ENCODE measurements at places on chromosomes 16 and 17.

- no peak for DNase-seq
These were observed 89.0 kb downstream of the SALL1 start for GRCh38 chr16:51062039-51062438.

DNA sequence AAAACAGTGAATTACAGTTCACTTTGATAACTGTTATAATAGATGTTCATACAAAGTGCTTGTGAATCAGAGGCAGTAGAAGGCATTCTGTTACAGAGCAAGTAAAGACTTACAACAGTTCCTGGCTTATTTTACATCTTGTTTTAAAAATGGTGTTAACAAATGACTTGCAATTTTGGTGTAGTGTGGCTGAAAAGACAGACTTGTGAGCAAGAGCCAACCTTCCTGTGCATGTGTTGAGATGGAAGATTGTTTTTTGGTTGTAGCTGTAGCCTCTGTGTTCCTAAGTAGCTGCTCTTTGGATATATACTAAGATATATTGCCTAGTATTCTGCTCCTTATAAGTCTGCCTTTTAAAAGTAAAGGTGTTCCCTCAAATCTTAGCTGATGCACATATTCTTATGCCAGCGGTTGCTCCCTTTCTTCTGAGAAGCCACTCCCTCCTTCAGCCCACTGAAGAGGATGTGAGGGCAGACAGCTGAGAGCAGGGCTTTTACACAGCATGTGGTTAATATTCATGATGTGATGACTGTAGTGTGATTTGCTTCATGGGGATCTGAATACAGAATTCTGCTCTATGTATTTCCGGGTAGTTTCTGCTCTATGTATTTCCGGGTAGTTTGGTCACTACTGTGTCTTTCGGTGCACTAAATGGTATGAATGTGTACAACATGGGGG is 182.3 kb downstream of the PHKB start:
- no peak for DNase-seq

- no peak for DNase-seq
These were observed 18.2 kb downstream of the DHX38 start for GRCh38 chr16:72111657-72112451.

- no peak for DNase-seq
These were observed 52.0 kb upstream of the ACSM2B start for GRCh38 chr16:20628213-20628612.

DNA sequence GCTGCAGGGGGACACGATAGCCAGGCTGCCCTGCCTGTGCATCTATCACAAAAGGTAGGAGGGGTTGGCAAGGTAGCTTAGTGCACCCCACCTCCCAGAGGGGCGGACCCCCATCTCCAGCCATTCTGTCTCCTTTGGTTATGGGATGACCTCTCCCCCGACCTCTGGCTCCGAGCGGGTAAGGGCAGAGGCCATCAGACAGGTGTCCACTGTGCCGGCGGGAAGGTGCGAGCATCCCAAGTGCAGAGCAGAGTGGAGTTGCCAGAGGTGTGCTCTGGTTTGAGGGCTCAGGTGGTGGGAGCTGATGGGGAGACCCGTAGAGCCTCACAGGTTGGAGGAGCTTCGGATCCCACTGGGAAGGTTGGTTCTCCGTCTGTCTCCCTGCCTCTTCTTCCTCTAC is 11.7 kb downstream of the LDHD start:
- no peak for DNase-seq

DNA sequence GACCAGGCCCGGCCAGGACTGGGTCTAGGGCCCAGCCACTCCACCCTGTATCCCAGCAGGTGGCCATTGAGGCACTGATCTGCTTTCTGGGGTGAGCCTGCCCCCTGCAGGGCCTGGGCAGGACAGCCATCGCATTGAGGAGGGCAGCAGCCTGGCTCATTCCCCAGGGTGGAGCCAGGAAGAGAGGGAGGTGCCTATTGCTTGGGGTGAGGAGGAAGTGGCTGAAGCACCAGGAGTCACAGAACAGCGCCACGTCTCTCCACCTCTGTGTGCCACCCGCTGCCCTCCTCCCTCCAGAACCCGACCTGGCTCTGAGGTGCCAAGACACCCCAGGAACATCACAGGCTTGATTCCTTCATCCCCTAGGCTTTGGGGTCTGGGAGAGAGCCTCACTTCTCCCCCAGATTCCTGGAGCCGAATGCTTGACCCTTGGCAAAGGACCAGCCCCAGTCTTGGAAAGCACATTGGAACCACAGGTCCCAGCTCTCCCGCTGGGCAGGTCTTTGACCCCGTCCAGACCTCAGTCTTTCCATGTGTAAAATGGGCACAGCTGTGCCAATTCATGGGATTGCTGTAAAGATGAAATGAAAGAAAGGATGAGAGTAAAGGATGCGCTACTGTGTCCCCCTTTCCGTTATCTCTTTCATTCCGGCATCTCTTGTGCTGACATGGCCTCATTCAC is 7.2 kb upstream of the KRT36 start:
- peak; percentile 22 for DNase-seq

GRCh38 chr16:50006964-50007363 is 18.1 kb upstream of the CNEP1R1 start:
- DNase-seq: no peak

DNA sequence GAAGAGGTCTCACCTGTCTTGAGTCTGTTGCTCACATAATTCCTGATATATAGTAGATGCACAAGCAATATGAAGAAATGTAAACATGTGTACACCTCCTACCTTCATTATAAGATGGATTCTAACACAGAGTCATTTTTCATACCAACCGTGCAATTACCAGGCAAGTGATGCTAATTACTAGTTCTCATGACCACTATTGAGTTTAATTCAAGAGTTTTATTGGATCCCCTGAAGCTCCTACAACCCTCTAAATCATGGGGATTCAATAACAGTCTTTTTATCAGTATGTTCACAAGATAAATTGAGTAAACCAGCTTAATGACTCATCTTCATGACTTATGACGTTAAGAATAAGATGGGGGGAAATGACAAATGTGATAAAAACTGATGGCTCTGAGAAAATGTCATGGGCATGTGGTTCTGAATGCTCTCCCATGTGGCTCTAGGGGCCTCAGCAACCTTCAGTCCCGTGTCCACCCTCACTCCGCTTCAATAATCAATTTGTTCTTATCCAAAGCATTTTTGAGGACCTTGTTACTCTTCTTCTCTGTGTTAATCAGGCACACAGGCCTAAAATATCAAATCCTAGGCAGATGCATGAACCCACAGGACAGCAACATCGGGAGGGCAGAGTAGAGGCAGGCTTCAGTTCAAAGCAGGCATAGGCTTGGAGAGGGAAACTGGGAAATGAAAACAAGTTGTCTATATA is 42.8 kb downstream of the PRAC1 start:
- no peak for DNase-seq

DNA sequence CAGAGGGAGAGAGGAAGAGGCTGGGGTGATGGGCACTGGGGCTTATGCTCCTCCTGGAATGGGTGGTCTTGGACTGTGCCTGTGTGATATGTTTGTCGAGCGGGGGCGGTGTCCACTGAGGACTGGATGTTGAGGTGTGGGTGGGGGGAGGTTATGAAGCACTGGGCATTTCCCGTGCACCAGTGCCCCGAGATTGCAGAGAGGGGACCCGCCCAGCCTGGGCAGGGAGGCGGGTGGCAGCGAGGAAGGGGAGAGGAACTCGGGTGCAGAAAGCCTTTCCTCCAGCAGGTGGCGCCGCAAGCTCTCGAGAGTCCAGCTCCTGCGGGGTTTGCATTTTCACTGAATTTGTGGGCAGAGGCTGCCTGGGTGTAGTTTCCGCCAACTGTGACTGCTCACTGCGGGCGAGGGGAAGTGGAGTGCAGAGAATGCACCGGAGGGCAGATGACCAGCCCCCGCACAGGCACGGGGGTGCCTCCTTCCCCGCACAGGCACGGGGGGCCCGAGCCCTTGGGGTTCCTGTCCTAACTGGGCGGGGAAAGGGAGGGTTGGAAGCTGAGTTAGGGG is 190.6 kb downstream of the SEC14L1 start:
- peak; percentile 92 for DNase-seq

- DNase-seq: no peak
These were observed 12.3 kb downstream of the RAI1 start for GRCh38 chr17:17693253-17694168.

GRCh38 chr17:17554266-17554665 is 37.2 kb downstream of the PEMT start:
- DNase-seq: no peak

DNA sequence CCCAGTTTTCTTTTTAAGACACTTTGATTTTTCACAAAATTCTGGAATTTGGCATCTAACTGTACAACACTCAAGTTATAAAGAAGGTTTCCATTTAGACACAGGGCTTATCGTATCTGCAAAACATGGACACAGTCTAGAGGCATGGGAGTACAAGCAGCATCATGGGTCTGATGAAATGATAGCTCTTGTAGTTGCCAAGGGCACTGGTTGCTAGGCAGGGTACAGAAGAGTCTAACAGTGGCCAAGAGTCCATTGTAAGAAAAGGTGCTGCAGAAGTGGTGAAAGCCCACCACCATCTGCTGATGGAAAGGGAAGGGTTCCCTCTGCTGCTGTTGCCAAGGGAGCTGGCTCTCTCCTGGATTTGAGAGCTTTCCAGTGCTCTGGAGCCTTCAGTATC is 20.8 kb downstream of the MYOCD start:
- no peak for DNase-seq

GRCh38 chr17:6355196-6355595 is 79.7 kb downstream of the AIPL1 start:
- no peak for DNase-seq

DNA sequence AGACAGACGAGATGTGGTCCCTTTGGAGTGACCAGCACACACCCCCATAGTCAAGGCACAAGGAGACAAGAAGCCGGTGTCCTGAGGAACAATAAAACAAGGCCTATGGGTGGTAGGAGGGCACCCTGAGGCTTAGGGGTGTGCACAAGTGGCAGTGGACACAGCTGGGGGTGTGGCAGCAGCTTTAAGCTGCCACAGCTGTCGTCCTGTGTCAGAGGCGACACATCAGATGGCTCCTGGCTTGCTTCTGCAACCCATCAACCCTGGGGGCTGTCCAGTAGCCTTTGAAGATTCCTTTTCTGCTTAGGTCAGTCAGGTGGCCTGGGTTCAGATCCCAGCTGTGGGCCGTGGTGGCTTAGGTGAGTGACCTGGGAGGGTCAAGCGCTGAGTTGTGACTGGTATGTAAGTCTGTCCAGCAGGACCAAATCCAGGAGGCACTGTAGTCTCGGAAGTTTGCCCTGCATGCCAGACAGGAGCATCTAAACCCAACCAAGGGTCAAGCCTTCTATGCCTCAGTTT is 15.8 kb downstream of the DRC3 start:
- no peak for DNase-seq

GRCh38 chr17:39699818-39700147 is at the start of gene ERBB2:
Gene ERBB2, plus strand, starts transcription at chr17:39700064. Its CDS starts 175 bp downstream, at chr17:39700239.
- DNase-seq: no peak

DNA sequence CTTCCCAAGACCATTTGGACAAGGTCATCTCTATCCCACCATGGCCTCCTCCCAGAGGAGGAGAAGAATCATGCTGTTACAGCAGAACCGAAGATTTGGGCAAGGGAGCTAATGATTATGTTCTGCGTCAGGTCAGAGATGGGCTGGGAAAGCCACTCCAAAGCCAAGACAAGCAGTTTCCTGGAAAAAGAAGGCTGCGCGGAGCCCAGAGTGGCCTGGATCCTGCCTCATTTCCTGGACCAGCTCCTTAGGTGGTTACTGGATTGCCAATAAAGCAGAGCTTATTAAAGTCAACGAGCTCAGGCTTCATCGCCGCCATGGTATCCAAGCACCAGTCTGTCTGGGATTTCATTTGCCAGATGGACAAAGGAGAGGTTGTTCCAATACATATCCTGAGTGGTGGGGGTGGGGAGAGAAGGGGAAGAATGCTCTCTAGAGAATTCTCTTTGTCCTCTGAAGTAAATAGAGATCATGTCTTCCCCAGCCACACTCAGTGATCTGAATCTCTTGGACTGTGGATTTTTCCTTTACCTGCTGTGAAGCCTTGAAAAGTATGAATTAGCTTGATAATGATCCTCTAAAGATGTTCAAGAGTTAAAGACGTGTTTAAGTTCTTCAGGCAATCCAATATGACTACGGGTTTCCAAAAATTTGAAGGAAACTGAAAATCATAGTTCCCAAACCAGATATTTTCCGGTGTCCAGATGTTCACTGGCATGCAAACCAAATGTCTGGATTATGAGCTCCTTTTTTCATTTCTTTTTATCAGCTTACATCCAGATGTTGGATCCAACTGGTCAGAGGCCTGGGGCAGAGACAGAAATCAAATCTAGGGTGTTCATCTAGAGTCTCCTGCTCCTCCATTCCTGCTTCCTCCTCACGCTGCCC is 17.7 kb downstream of the PRAC1 start:
- no peak for DNase-seq

GRCh38 chr17:47702391-47702995 is 8.5 kb downstream of the TBKBP1 start:
- DNase-seq: no peak

- DNase-seq: peak; percentile 43
These were observed 11.5 kb downstream of the CCL16 start for GRCh38 chr17:35969558-35970380.

DNA sequence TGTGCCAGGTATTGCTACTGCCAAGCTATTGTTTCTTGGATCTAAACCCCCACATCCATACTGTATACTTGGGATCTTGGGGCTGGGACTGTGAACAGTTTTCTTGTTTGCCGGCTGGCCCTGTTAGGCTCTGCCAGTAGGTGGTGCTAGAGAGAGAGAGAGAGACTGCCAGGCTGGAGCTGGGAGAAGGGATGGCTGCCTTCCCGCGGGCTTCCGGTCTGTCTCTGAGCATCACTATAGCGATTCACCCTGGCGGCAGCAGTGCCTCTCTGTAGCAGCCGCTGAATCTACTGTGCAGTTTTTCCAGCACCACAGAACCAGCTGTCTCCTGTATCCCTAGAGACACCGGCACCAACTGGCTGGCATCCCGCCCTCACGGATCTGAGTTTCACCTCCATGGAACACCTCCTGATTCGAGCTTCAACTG is 201.2 kb downstream of the UTP18 start:
- DNase-seq: peak; percentile 30

DNA sequence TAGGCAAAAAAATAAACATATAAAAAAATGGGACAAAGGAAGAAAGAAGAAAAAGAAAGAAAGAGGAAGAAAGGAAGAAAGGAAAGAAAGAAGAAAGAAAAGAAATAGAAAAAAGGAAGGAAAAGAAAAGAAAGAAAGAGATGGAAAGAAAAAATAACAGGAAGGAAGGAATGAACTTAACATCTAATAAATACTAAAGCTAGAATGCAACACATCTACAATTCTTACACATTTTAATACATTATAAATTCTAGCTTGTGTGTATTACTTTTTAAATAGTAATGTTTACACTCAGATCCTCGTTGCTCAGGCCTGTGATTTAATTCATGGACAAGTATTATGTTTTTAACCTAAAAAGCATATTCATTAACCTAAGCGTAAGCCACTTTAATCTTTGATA is 703.0 kb upstream of the KIF2B start:
- no peak for DNase-seq

- no peak for DNase-seq
These were observed 996 bp downstream of the SLC25A10 start for GRCh38 chr17:81713004-81713555.

- no peak for DNase-seq
These were observed 5.7 kb downstream of the ADGRG1 start for GRCh38 chr16:57634171-57634570.

GRCh38 chr16:21592191-21592590 is 7.2 kb upstream of the METTL9 start:
- no peak for DNase-seq

GRCh38 chr16:53784291-53784690 is 80.3 kb downstream of the FTO start:
- DNase-seq: no peak

Data from T follicular helper cell (primary cell).